ENCODE measurements at places on chromosomes 5 and 9. TPM values are rescaled to one million over a fixed set of nuclear protein-coding genes. Genes with fewer than 3 reads are reported as not detected.

Gene ANXA1
- polyA plus RNA-seq: 30.3 TPM

Gene HSPB3
- polyA plus RNA-seq: 0.28 TPM

Gene ADGRD2
- polyA plus RNA-seq: not detected

Gene FABP6
- polyA plus RNA-seq: not detected

Gene PCDHGA11
- polyA plus RNA-seq: 4.7 TPM

Gene ZNF474
- 0.91 TPM for polyA plus RNA-seq

Gene CCL21
- polyA plus RNA-seq: 16.5 TPM

Gene DMRTA1
- 2.0 TPM for polyA plus RNA-seq

Gene RANBP17
- polyA plus RNA-seq: 9.2 TPM

Gene PCDHA9
- not detected for polyA plus RNA-seq

Gene AKNA
- polyA plus RNA-seq: 11.0 TPM

Measured in right renal cortex interstitium (tissue), 3 donors.